ENCODE measurements at places on chromosomes 2 and 18. TPM values are rescaled to one million over a fixed set of nuclear protein-coding genes. Genes with fewer than 3 reads are reported as not detected.

MFSD2B gene
- total RNA-seq: under 0.01 TPM

FEV gene
- not detected for total RNA-seq

ARID5A gene
- total RNA-seq: 9.6 TPM

EVX2 gene
- total RNA-seq: not detected

CEBPZ gene
- 28.8 TPM for total RNA-seq

MC5R gene
- total RNA-seq: not detected

Data from dermis microvascular lymphatic vessel endothelial cell (primary cell).